G401 (cell line): ENCODE measurements at places on chromosomes 1 and 21.

- no peak for DNase-seq
These were observed 681 bp upstream of the GPR61 start for GRCh38 chr1:109538827-109539555.

DNA sequence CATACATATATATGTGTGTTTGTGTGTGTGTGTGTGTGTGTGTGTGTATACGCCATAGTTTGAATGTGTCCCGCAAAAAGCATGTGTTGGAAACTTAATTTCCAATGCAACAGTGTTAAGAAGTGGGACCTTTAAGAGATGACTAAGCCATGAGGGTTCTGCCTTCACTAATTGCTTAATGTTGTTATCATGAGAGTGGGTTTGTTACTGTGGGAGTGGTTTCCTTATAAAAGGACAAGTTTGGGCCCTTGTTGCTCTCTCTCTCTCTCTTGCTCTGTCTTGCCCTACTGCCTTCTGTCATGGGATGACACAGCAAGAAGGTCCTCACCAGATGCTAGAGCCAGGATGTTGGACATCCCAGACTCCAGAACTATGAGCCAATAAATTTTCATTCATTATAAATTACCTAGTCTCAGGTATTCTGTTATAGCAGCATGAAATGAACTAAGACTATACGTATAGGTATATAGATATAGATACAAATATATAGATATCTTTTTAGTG is 103.8 kb upstream of the ZC3H11B start:
- DNase-seq: no peak

DNA sequence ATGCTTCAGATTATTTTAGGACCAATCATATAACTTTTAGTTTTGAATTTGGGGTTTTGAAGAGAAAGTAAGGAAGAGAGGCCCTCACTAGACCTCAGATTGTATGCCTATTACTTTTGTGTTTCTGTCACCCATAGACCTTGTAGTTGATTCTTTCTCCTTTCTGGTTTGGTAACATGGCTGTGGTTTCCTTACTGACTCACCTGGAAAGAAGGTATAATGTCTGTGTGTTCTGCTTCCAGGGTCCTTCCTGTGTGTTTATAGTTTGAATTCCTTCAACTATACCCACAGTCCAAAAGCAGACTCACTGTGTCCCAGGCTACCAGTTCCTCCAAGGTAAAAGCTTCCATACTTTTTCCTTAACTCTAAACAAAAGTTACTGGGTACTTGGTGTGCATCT is 8.1 kb downstream of the SLC44A3 start:
- no peak for DNase-seq

DNA sequence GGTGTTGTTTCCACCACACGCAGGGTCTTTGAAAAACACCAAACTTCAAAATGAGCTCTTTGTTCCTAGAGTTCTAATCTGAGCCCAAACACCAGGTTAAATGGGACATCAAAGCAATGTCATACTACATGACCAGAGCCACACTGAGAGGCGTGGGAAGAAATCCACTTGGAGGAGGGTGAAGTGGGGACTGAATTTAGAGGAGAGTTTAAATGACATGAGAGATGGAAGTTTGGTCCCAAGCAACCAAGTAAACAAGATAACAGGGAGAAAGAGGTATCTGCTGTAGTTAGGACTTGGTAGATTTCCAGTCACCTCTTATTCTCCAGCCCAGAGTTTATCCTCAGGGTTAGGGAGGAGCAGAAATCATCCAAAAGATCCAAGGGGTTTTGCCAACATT is 290.9 kb upstream of the FAM78B start:
- no peak for DNase-seq
